ENCODE measurements at places on chromosomes 6 and 20. TPM values are rescaled to one million over a fixed set of nuclear protein-coding genes. Genes with fewer than 3 reads are reported as not detected.

Gene PDE7B
- total RNA-seq, result 0.27 TPM

Gene CDYL
- 87.1 TPM for total RNA-seq

Gene POM121L2
- total RNA-seq, result not detected

Gene POLH
- total RNA-seq, result 53.0 TPM

Gene OR2B6
- not detected for total RNA-seq

Gene POU3F2
- 1.9 TPM for total RNA-seq

Gene PLAGL2
- 14.7 TPM for total RNA-seq

Gene MICB
- 4.1 TPM for total RNA-seq

Gene THEMIS
- 0.07 TPM for total RNA-seq

Gene BCAS4
- total RNA-seq, result 16.7 TPM

Gene BEND3
- total RNA-seq, result 3.7 TPM

Gene WFDC10B
- not detected for total RNA-seq

Gene DEFB124
- not detected for total RNA-seq

Gene CST7
- total RNA-seq, result 0.25 TPM

Gene MCCD1
- not detected for total RNA-seq

Gene LY86
- total RNA-seq, result not detected
